Mesothelial cell of epicardium (in vitro differentiated cells): ENCODE measurements at places on chromosomes 2 and 18.

- H3K27me3 ChIP-seq, result peaks cover 16% of the 10 kb centered on the region
- H3K4me1 ChIP-seq, result peaks cover 6% of the 10 kb centered on the region
- no peak overlapping the region for H3K4me3 ChIP-seq
- no peak overlapping the region for H3K27ac ChIP-seq
Measured at GRCh38 chr2:137165968-137166367, 400.6 kb downstream of the THSD7B start.

GRCh38 chr2:583666-584065 is 93.5 kb downstream of the TMEM18 start:
- no peaks in the 10 kb centered on the region for H3K36me3 ChIP-seq
- H3K4me3 ChIP-seq, result no peak overlapping the region
- H3K27ac ChIP-seq, result no peak overlapping the region
- H3K27me3 ChIP-seq, result peaks cover 4% of the 10 kb centered on the region

- peaks cover 14% of the 10 kb centered on the region for H3K4me1 ChIP-seq
- peaks cover 7% of the 10 kb centered on the region for H3K36me3 ChIP-seq
- H3K27me3 ChIP-seq, result no peaks in the 10 kb centered on the region
- no peak for DNase-seq
Measured at GRCh38 chr2:173359231-173359630, 4.6 kb downstream of the CDCA7 start.

DNA sequence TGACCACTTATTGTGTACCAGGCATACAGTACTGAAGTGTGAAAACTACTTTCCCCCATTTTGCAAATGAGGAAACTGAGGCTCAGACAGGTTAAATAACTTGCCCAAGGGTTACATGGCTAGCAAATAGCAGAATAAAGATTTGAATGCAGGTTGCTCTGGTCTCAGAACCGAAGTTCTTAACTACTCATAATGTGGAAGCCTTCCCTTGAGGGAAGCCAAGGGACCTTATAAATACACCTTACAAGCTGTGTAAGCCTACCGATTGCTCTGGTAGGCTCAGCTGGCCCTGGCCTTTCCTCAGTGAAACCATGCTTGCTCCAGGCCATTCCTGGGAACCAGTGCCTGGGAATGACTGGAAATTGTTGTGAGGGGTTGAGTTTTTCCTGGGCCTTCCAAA is 114.6 kb upstream of the CDCA7 start:
- peaks cover 29% of the 10 kb centered on the region for H3K36me3 ChIP-seq
- DNase-seq, result no peak
- no peak overlapping the region for H3K4me3 ChIP-seq
- no peak overlapping the region for H3K27ac ChIP-seq
- no peaks in the 10 kb centered on the region for H3K4me1 ChIP-seq
- no peaks in the 10 kb centered on the region for H3K27me3 ChIP-seq

DNA sequence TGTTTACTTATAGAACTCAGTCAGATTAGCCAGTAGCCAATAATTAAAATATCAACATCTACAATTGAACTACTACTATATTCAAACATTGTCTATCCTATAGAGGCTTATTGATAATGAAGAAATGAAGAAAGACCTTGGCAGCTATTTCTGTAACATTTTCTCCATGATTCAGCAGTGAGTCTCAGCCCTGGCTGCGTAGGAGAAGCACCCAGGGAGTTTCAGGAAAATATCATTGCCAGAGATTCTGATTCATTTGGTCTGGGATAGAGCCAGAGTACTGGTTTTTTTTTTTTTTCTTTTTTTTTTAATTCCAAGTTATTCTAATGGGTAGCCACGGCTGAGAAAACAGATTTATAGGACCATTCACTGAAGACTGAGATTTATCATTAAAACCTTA is 404.8 kb downstream of the TXNL1 start:
- no peak overlapping the region for H3K27ac ChIP-seq
- DNase-seq, result no peak
- no peak overlapping the region for H3K4me3 ChIP-seq
- H3K4me1 ChIP-seq, result peaks cover 9% of the 10 kb centered on the region

DNA sequence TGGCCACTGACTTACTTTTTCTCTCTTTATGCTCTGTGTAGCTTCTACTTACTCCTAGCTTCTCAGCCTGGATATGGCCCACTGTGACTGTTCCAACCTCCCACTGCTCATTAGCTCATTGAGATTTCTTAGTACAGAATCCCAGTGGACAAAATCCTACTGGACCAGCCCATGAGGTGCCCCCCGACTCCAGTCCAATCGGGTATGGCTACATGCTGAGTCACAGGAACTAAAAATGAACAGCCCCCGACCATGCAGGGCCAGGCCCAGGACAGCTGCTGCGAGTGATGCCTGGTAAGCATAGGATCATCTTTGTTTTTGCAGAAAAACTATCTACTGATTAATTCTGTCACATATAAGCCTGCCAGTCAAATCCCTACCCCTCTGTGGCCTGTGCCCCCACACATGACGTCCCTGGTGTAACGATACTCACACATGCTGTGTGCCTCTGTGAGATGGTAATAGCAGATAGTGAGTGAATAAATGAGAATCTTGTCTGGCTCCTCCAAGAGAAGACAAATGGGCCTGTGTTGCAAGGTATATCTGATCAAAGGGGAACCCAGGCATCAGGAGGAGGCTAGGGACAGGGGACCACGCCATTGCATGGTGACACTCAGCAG is 85.9 kb upstream of the KLF7 start:
- H3K4me1 ChIP-seq, result peaks cover 4% of the 10 kb centered on the region
- H3K27me3 ChIP-seq, result peaks cover 17% of the 10 kb centered on the region
- H3K36me3 ChIP-seq, result no peaks in the 10 kb centered on the region

GRCh38 chr2:181778621-181779201 is 98.4 kb upstream of the NEUROD1 start:
- peak overlapping the region; percentile 54 for H3K27ac ChIP-seq
- no peak for DNase-seq
- no peaks in the 10 kb centered on the region for H3K36me3 ChIP-seq
- H3K4me3 ChIP-seq, result no peak overlapping the region
- H3K4me1 ChIP-seq, result peaks cover 34% of the 10 kb centered on the region
- peaks cover 20% of the 10 kb centered on the region for H3K27me3 ChIP-seq

GRCh38 chr2:29010946-29011345 is 29.8 kb downstream of the TOGARAM2 start:
- H3K27ac ChIP-seq, result peak overlapping the region; percentile 51
- DNase-seq, result no peak
- no peaks in the 10 kb centered on the region for H3K36me3 ChIP-seq
- peaks cover 15% of the 10 kb centered on the region for H3K4me1 ChIP-seq

- no peak overlapping the region for H3K27ac ChIP-seq
- H3K36me3 ChIP-seq, result peaks cover 4% of the 10 kb centered on the region
- H3K27me3 ChIP-seq, result no peaks in the 10 kb centered on the region
- no peak for DNase-seq
- peaks cover 21% of the 10 kb centered on the region for H3K4me1 ChIP-seq
Measured at GRCh38 chr2:147368306-147368705, 476.5 kb upstream of the ACVR2A start.

GRCh38 chr2:68720665-68721064 is 13.9 kb upstream of the ARHGAP25 start:
- no peak overlapping the region for H3K4me3 ChIP-seq
- no peak overlapping the region for H3K27ac ChIP-seq
- H3K36me3 ChIP-seq, result no peaks in the 10 kb centered on the region
- peaks cover 3% of the 10 kb centered on the region for H3K27me3 ChIP-seq
- DNase-seq, result no peak
- no peaks in the 10 kb centered on the region for H3K4me1 ChIP-seq

GRCh38 chr2:148604927-148605326 is 39.6 kb upstream of the EPC2 start:
- no peak overlapping the region for H3K27ac ChIP-seq
- DNase-seq, result no peak
- no peaks in the 10 kb centered on the region for H3K36me3 ChIP-seq

DNA sequence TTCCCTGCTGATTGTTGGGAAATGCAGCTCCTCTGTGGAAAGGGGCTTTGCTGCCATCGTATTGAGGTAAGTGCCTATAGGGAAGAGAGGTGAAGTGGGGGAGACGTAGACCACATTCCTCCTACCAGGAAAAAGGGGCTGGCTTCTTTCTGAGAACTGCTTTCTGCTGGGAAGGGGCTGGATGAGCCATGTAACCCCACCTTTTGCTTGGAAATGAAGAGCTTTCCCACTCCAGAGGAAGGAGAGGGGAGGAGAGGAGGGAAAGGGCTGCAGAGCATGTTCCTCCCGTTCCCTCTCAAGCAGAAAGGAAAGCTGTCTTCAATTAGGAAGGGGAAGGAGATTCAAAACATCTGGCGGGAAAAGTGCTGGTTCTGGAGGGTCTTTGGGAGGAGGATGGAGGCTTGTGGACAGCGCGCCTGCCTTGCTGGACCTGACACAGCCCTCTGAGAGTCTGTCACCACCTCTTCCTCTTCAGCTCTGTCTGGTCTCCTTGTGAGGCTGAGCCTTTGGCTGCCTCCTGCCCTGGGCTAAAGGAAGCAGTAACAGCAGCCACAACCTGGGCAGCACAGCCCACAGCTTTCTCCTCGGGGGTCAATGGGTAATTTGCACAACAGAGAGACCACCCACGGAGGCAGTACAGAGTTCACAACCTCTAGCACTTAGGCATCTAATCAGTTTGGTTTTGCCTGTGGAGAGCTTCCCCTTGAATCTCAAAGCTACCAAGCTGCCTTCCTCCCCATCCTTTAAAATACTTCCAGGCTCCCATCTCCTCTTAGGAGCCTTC is 410.0 kb upstream of the TNP1 start:
- peak overlapping the region; percentile 53 for H3K27ac ChIP-seq
- peaks cover 28% of the 10 kb centered on the region for H3K4me1 ChIP-seq
- H3K27me3 ChIP-seq, result no peaks in the 10 kb centered on the region
- DNase-seq, result no peak
- no peak overlapping the region for H3K4me3 ChIP-seq

DNA sequence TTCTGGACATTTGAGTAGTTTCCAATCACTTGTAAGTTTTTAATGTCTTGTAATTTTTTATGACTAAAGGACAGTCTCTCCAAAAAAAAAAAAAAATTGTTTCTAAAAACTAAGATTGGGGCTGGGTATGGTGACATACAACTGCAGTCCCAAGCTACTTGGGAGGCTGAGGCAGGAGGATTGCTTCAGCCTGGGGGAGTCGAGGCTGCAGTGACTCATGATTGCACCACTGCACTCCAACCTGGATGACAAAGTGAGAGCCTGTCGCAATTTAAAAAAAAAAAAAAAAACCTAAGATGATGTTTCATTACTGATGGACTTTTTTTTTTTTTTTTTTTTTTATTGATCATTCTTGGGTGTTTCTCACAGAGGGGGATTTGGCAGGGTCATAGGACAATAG is 34.4 kb upstream of the PKDCC start:
- H3K27me3 ChIP-seq, result no peaks in the 10 kb centered on the region
- H3K36me3 ChIP-seq, result no peaks in the 10 kb centered on the region
- H3K4me3 ChIP-seq, result no peak overlapping the region
- peaks cover 10% of the 10 kb centered on the region for H3K4me1 ChIP-seq
- no peak for DNase-seq

DNA sequence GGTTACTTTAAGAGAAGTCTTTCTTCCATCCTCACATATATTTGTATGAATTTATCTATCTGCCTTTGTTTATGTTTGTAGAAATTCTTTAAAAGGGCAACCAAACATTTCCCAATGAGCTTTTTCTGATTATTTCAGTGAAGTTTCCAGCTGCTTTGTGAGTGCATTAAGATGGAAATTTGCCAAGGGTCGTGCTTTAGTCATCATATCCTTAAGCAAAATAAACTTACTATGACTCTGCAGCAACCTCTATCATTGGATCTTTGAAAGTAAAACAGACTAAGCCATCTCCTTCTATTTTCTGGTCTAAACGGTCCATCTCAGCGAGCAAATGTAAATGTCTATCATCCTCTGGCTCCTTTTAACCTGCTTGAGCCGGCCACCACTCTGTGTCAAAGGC is 489.3 kb downstream of the SOX11 start:
- H3K27ac ChIP-seq, result peak overlapping the region; percentile 89
- no peak for DNase-seq
- H3K27me3 ChIP-seq, result no peaks in the 10 kb centered on the region

- H3K27me3 ChIP-seq, result no peaks in the 10 kb centered on the region
- H3K4me1 ChIP-seq, result peaks cover 6% of the 10 kb centered on the region
- H3K36me3 ChIP-seq, result no peaks in the 10 kb centered on the region
- H3K27ac ChIP-seq, result peak overlapping the region; percentile 34
- H3K4me3 ChIP-seq, result no peak overlapping the region
Measured at GRCh38 chr2:190149908-190150307, 87.4 kb upstream of the MSTN start.

DNA sequence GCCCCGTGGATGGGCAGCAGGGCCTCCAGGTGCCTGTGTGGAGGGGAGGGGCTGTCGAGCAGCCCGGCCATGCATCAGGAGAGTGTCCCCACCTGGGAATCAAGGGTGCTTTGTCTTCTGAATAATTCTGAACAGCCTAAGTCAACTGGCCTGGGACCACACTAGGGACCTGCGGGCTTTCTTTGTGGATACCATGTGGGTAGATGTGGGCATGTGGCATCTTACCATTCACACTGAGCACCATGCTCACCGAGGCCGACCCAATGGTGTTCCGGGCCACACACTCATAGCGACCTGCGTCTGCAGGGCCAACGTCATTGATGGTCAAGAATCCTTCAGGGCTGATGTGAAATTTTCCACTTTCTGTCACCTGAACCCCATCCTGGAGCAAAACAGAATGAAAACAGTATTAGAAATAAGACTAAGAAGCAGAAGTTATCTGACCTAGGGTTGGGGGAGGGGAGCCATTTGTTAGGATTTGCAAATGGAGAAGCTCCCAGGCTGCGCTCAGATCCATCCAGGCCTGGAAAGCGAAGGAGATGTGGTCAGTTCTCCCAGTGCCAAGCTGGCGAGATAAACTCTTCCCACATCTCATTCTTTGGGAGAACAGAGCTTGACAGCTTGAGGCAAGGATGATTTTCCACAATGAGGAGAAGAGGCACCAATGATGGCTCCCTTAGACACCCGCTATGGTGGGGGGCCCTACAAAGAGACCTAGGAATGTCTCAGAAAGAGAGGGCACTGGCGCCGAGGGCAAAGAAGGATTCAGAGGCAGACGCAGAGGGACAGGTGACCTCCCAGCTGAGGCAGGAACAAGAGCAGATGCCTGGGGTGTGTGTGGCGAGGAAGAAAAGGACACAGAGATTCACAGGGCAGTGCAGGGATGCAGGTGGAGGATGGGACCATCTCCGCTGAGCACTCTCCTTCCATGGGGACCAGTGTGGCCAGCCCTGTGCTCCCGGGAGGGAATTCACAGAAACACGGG is 83.4 kb downstream of the PXDN start:
- peaks cover 4% of the 10 kb centered on the region for H3K4me1 ChIP-seq
- no peak overlapping the region for H3K4me3 ChIP-seq
- H3K27ac ChIP-seq, result no peak overlapping the region

DNA sequence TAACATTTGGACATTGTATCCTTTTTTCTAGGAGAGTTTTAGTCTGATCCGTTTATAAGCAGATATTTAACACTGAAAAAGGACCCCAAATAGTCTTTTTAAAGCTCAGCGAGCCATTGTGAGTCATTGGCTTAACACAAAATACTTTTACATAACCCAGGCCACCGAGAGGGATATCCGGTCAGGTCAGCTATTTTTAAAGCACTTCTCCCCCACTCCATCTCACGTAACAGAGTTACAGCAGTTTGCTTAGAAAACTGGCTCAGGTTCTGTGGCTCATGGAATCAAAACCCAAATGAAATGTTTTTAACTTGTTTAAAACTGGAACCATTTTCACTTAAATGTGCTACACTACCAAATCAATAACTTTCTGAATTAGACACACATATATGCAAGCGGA is 23.9 kb downstream of the COL4A3 start:
- H3K36me3 ChIP-seq, result no peaks in the 10 kb centered on the region
- H3K4me3 ChIP-seq, result no peak overlapping the region
- H3K27me3 ChIP-seq, result no peaks in the 10 kb centered on the region
- peaks cover 2% of the 10 kb centered on the region for H3K4me1 ChIP-seq

GRCh38 chr2:10614939-10615338 is 74.8 kb downstream of the NOL10 start:
- no peak for DNase-seq
- H3K36me3 ChIP-seq, result peaks cover 5% of the 10 kb centered on the region
- H3K27me3 ChIP-seq, result no peaks in the 10 kb centered on the region
- no peak overlapping the region for H3K4me3 ChIP-seq
- peaks cover 23% of the 10 kb centered on the region for H3K4me1 ChIP-seq
